ENCODE measurements at places on chromosomes 7 and 10. TPM values are rescaled to one million over a fixed set of nuclear protein-coding genes. Genes with fewer than 3 reads are reported as not detected.

DNA sequence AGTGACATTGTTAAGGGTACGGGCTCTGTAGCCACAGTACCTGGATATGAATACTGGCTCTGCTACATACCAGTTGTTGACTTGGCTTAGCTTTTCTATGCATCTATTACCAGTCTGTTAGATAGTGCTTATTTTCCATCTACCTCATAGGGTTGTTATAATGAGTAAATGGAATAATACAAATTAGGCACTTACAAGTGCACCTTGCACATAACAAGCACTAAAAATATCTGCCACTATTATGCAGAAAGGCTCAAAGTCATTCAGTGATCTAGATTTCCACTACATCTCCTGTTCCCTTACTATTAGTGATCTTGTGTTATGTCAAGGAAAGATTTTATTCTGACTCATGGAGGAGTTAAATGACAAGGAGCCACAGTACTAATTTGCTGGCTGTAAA is 27.9 kb upstream of the ZEB1 start:
- no peaks in the 10 kb centered on the region for H3K36me3 ChIP-seq
- DNase-seq: no peak
- no peak overlapping the region for H3K4me3 ChIP-seq
- no peak overlapping the region for H3K27ac ChIP-seq
- peaks cover 7% of the 10 kb centered on the region for H3K4me1 ChIP-seq

- no peaks in the 10 kb centered on the region for H3K4me1 ChIP-seq
- no peaks in the 10 kb centered on the region for H3K36me3 ChIP-seq
- H3K27me3 ChIP-seq: no peaks in the 10 kb centered on the region
- H3K27ac ChIP-seq: no peak overlapping the region
- no peak overlapping the region for H3K4me3 ChIP-seq
These were observed 44.9 kb downstream of the SP8 start for GRCh38 chr7:20741801-20742200.

DNA sequence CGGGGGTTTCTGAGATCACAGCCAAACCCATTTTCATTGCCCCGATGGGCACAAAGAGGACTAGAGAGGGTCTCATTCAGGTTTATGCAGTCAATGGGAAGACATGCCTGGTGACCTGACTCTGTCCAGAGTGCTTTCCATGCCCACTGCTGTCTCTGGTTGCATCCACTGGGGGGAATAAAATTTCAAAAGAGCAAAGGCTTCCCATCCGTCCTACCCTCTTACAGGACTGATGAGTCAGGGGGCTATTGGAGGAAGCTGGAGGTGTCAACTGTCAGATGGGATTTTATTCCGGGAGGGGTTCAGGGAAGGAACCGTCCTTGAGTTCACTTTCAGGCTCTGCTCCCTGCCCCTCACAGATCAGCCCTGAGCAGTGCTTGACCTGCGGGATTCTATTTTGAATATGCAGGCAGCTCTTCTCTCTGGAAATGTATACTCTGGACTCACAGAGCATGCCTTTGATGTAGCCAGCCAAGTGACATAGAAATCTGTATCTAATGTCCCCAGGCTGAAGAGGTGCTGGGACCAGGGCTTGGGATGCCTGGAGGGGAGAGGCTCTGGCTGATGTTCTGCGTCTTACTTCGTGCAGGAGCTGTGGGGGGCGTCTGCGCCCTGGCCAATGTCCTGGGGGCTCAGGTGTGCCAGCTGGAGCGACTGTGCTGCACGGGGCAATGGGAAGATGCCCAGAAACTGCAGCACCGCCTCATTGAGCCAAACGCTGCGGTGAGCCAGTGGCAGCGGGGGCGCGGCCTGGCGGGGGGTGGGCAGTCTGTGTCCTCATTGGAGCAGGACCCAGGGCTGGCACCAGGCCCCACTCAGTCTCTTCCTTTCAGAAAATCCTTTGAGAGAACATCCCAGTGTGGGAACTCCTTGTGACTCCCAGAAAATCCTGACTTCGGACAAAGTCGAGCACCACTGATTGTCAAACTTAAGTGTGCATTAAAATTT is 12.0 kb downstream of the C10orf62 start:
- peak overlapping the region; percentile 74 for H3K27ac ChIP-seq
- no peaks in the 10 kb centered on the region for H3K36me3 ChIP-seq
- no peak for DNase-seq
- H3K4me1 ChIP-seq: peaks cover 17% of the 10 kb centered on the region

The C10orf62 gene
- total RNA-seq: not detected

The CHAT gene
- not detected for total RNA-seq

DNA sequence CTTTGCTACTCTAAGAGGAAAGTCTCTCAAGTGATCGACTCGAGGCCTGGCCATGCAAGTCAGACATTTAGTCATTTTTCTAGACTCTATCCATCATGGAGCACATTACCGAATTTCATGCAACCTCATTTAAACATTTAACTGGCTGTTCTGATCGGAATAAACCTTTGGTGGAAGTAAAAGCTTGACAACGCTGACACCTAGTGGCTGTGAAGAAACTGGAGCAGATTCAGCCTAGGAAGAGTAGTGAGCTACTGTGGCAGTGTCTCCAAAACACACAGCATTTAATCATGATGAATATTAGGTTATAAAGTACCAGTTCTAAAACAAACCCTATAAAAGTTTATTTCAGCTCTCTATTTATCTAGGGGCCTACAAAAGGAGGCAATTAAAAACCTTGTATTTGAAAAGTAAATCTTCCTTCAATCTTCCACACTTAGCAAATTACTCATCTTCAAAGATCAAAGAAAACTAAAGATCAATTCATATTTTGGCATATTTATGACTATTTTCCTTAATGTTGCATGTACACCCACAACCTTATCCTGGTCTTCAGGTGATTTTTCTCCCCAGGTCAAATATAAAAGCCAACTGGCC is 175.0 kb downstream of the CTNNA3 start:
- no peaks in the 10 kb centered on the region for H3K4me1 ChIP-seq
- no peak for DNase-seq
- H3K27ac ChIP-seq: no peak overlapping the region

The HABP2 gene
- not detected for total RNA-seq

DNA sequence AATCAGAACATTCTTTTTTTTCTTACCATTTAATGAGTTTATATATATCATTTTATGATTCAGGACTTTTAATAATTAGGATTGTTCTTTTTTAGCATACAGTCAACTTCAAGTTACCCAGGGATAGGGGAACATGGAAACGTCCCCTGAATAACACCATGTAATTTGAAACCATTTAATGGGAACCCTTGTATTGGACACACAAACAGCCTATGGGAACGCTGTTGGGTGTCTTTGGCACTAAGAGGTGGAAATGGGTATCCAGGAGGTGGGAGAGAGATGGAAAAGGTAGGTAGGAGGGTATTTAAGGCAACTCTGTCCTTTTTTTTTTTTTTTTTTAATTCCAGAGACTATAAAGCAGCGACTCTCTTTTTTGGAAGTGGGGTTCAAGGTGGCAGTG is 2.6 kb downstream of the LUC7L2 start:
- H3K27me3 ChIP-seq: no peaks in the 10 kb centered on the region
- H3K4me3 ChIP-seq: no peak overlapping the region
- no peaks in the 10 kb centered on the region for H3K36me3 ChIP-seq

GRCh38 chr7:38000272-38000671 is 79.8 kb downstream of the EPDR1 start:
- H3K4me1 ChIP-seq: peaks cover 16% of the 10 kb centered on the region
- H3K27me3 ChIP-seq: no peaks in the 10 kb centered on the region
- H3K36me3 ChIP-seq: no peaks in the 10 kb centered on the region
- DNase-seq: no peak
- no peak overlapping the region for H3K4me3 ChIP-seq
- no peak overlapping the region for H3K27ac ChIP-seq

- H3K27ac ChIP-seq: peak overlapping the region; percentile 38
- H3K27me3 ChIP-seq: no peaks in the 10 kb centered on the region
- DNase-seq: no peak
These were observed 4.1 kb downstream of the PRSS2 start for GRCh38 chr7:142774826-142775225.

GRCh38 chr7:48067475-48067874 is 21.6 kb upstream of the UPP1 start:
- no peak overlapping the region for H3K4me3 ChIP-seq
- no peaks in the 10 kb centered on the region for H3K36me3 ChIP-seq
- H3K4me1 ChIP-seq: no peaks in the 10 kb centered on the region
- no peaks in the 10 kb centered on the region for H3K27me3 ChIP-seq
- no peak for DNase-seq
- no peak overlapping the region for H3K27ac ChIP-seq

DNA sequence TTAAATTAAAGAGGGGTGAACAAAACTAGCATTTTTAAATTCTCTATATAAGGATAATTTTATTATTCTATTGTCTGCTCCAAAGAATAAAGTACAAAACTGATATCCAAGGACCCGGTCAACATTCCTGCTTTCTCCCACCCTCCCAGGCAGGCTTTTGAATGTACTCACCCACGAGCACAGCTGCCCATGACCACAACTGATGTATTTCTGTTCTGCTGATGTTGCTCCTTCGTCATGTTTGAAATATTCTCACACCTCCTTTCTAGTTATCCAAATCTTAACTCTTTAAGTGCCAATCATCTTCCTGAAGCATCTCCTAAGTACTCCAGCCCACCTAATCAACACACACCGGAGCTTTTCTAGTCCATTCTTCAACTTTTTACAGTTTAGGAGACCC is 46.7 kb downstream of the CALD1 start:
- peak overlapping the region; percentile 92 for H3K27ac ChIP-seq
- H3K4me3 ChIP-seq: peak overlapping the region; percentile 39
- peaks cover 61% of the 10 kb centered on the region for H3K4me1 ChIP-seq
- no peak for DNase-seq

The SAP25 gene
- 0.81 TPM for total RNA-seq

The PNLIPRP2 gene
- total RNA-seq: not detected

DNA sequence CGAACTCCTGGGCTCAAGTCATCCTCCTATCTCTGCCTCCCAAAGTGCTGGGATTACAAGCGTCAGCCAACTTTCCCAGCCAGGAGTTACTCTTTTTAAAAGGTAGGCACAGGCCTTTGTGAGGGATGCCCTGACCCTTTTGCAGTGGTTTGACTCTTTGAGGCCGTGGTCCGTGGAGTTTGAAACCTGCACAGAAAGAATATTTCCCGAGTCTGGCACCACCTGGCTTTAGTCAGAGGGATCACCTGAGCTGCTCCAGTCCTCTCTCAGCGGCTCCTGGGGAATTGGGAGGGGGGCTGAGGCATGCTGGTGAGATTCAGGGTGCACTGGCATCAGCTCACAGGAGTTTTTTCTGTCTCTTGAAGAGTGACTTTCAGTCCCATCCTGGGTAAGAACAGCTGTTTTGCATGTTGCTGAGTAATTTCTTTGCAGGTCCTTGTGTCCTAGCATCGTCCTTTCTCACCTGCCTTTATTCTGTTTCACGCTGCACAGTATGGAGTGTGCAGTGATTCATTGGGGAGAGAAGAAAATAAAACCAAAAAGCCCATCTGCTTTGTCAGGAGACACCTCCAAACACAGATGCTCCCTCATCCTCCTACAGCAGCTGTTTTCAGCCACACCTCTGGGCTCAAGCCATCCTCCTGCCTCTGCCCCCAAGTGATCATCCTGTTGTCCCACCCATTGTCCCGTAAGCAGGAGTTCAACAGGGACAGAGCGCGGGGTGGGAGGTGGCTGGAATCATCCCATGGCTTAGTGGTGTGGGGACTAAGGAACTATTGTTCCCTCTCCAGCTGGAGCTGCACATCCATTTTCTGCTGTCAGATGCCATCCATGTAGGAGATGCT is 284.7 kb downstream of the CAMK1D start:
- no peak overlapping the region for H3K4me3 ChIP-seq
- H3K36me3 ChIP-seq: no peaks in the 10 kb centered on the region
- no peak overlapping the region for H3K27ac ChIP-seq
- no peak for DNase-seq
- no peaks in the 10 kb centered on the region for H3K4me1 ChIP-seq

The ODAD2 gene
- 4.3 TPM for total RNA-seq

DNA sequence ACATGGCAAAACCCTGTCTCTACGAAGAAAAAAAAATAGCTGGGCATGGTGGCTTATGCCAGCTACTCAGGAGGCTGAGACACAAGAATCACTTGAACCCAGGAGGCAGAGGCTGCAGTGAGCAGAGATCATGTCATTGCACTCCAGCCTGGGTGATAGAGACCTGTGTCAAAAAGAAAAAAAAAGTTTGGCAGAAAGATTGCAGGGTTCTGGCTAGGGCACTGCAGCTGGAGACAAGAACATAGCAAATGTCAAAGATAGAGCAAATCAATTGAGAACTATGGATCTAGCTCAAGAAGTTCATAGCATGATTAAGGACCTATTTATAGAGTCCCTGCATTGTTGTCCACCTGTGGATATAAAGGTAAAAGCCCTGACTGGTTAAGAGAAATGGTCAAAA is 79.5 kb downstream of the CACNA2D1 start:
- peaks cover 14% of the 10 kb centered on the region for H3K4me1 ChIP-seq
- H3K36me3 ChIP-seq: no peaks in the 10 kb centered on the region
- DNase-seq: no peak
- no peaks in the 10 kb centered on the region for H3K27me3 ChIP-seq
- no peak overlapping the region for H3K27ac ChIP-seq

- H3K36me3 ChIP-seq: no peaks in the 10 kb centered on the region
- no peaks in the 10 kb centered on the region for H3K27me3 ChIP-seq
- DNase-seq: no peak
- peak overlapping the region; percentile 91 for H3K27ac ChIP-seq
These were observed 59.3 kb upstream of the IGFBP3 start for GRCh38 chr7:45980181-45980905.

GRCh38 chr7:130667593-130668257 is 823 bp downstream of the COPG2 start:
- H3K4me1 ChIP-seq: no peaks in the 10 kb centered on the region
- H3K27ac ChIP-seq: no peak overlapping the region

GRCh38 chr10:31947144-31947926 is 18.7 kb upstream of the ARHGAP12 start:
- DNase-seq: no peak
- no peaks in the 10 kb centered on the region for H3K36me3 ChIP-seq
- H3K4me3 ChIP-seq: peak overlapping the region; percentile 60
- no peaks in the 10 kb centered on the region for H3K27me3 ChIP-seq
- peak overlapping the region; percentile 58 for H3K27ac ChIP-seq

The PON1 gene
- total RNA-seq: not detected

GRCh38 chr10:6101181-6101580 is 12.3 kb downstream of the RBM17 start:
- no peak overlapping the region for H3K27ac ChIP-seq
- no peak for DNase-seq
- H3K4me3 ChIP-seq: no peak overlapping the region
- H3K36me3 ChIP-seq: peaks cover 25% of the 10 kb centered on the region

- H3K4me1 ChIP-seq: peaks cover 30% of the 10 kb centered on the region
- no peak overlapping the region for H3K4me3 ChIP-seq
- H3K27me3 ChIP-seq: no peaks in the 10 kb centered on the region
- no peaks in the 10 kb centered on the region for H3K36me3 ChIP-seq
- DNase-seq: no peak
- H3K27ac ChIP-seq: no peak overlapping the region
These were observed 76.0 kb upstream of the C1QL3 start for GRCh38 chr10:16597656-16598055.

The JCAD gene
- 103 TPM for total RNA-seq

The NODAL gene
- not detected for total RNA-seq

The MMD2 gene
- total RNA-seq: not detected

GRCh38 chr10:133309100-133309719 is 496 bp downstream of the ZNF511 start:
- peaks cover 19% of the 10 kb centered on the region for H3K36me3 ChIP-seq
- no peaks in the 10 kb centered on the region for H3K27me3 ChIP-seq
- peak; percentile 68 for DNase-seq
- peak overlapping the region; percentile 85 for H3K4me3 ChIP-seq
- peaks cover 30% of the 10 kb centered on the region for H3K4me1 ChIP-seq
- H3K27ac ChIP-seq: peak overlapping the region; percentile 96

The NPFFR1 gene
- total RNA-seq: 0.14 TPM
